Activated T-helper 17 cell treated with anti-CD3 and anti-CD28 coated beads, Interleukin-2, amount 50 U/mL, for 72 hours (primary cell): ENCODE measurements at places on chromosomes 1 and 21. TPM values are rescaled to one million over a fixed set of nuclear protein-coding genes. Genes with fewer than 3 reads are reported as not detected.

GRCh38 chr1:225688345-225688744 is 35.4 kb upstream of the ENAH start:
- no peak for ATAC-seq

DNA sequence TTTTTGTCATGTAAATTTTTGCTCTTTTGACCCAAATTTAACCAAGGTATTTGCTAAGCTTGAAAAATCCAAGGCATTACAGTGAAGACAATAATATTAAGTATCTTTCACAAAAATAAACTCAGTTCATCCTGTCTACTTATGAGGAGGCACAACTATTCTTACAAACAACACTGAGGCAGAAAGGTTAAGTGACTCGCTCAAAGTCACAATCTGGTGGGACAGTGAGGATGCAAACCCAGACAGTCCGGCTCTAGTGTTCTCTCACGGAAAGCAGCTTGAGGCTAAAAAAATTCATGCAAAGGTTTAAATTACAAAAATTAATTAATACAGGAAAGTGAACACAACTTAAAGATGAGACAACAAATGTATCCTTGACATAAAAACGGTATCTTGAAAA is 125.3 kb downstream of the SIPA1L2 start:
- no peak for ATAC-seq

DNA sequence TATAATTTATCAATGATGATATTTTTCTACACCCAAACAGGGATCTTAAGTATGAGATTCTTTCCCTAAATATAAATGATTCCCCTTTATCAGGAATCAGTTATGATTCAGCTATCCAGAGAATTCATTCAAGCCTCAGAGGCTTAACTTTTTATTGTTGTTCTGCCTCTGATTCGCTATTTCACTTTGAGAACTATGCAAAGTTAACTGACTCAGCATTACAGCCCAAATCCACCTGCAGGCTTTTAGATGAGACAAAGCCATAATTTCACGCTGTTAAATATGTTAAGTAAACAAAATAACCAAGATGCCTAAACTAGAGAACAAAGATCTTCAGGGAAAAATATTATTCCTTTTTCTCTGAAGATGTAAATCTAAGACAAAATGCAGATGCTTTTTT is 8.5 kb downstream of the SCYL3 start:
- no peak for ATAC-seq

GRCh38 chr1:53634571-53634979 is 104.4 kb downstream of the GLIS1 start:
- no peak for ATAC-seq

- ATAC-seq: no peak
Measured at GRCh38 chr1:23354245-23354644, 10.2 kb upstream of the HNRNPR start.

GRCh38 chr1:18903291-18903756 is 969 bp upstream of the ALDH4A1 start:
- ATAC-seq: no peak

GRCh38 chr1:20278692-20279130 is 12.0 kb upstream of the VWA5B1 start:
- ATAC-seq: no peak

DNA sequence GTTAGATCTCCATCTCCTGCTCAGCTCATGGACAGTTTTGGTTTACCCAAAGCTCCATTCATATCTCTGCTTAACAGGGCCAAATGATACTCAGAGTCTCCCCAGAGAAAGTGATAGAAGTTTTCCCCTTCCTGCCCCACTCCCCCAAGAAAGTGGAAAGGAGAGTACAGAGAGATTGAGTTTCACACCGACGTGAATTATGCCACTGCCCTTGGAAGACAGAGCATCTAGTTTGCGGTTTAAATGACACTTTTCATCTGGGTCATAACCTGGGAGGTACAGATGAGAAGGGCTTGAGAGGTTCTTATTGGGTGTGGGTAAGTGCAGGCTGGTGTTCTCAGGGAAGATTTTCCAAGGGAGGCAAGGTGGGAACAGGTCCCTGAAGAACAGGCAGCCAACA is 6.9 kb upstream of the ZNF362 start:
- ATAC-seq: no peak

The FAM163A gene
- not detected for total RNA-seq
